ENCODE measurements at places on chromosomes 7 and 10.

GRCh38 chr10:20202337-20202736 is 386.1 kb downstream of the PLXDC2 start:
- DNase-seq = no peak

- no peak for DNase-seq
Observed at GRCh38 chr10:15419279-15419874, 48.3 kb upstream of the FAM171A1 start.

DNA sequence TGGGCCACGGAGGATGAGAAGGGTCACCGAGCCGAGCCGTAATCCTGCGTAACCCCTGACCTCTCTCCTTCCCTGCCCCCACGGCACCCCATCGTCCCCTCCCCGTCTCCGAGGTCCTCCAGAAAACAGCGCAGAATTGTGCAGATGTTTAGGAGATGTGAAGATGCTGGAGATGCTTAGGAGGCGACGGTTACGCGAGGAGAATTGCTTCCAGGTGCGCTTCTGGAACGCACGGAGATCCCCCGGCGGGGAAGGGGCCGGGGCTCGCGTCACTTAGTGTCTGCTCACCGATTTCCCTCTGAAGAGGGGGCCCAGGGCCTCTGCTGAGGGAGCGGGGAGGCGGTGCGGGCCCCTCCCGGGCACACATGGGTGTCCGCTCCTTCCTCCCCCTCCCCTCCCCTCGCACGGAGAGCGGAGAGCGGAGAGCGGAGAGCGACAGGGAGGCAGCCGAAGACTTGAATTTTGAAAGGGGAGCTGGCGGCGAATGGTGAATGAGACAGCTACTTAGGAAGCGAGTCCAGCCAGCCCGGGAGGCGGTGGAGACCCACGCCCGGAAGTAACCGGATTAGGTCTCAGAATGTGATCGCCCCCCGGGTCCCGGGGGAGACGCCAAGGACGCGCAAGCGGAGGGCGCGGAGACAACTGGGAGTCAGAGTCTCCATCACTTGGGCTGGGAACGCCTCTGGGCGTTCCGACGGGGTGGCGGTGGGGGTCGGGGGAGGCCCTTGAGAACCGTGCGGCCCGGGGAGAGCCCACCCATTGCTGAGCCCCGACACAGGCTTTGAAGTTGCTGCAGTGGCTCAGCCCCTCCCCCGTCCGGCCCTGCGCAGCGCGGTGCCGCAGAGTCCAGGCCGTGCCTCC is 8.7 kb upstream of the EN2 start:
- DNase-seq = no peak

DNA sequence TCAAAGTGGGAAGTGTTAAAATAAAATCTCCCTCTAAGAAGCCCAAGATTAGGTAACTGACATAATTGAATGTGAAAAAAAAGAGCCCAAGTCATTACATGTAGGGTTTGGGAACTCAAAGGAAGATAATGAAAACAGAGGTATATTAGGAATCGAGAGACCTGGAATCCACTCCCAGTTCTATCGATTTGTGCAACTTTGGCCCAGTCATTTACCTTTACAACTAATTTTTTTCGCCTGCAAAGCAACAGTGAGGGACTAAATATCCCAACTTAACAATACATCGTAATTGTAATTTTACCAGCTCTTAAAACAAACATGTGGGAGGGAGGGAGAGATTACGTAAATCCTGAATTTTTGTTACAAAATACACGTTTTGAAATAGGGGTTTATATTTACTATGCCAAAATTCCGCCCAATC is 1.4 kb downstream of the MINDY3 start:
- no peak for DNase-seq

GRCh38 chr7:121026159-121026558 is 37.6 kb downstream of the CPED1 start:
- DNase-seq = no peak

GRCh38 chr10:18230794-18231193 is 90.6 kb downstream of the CACNB2 start:
- no peak for DNase-seq

DNA sequence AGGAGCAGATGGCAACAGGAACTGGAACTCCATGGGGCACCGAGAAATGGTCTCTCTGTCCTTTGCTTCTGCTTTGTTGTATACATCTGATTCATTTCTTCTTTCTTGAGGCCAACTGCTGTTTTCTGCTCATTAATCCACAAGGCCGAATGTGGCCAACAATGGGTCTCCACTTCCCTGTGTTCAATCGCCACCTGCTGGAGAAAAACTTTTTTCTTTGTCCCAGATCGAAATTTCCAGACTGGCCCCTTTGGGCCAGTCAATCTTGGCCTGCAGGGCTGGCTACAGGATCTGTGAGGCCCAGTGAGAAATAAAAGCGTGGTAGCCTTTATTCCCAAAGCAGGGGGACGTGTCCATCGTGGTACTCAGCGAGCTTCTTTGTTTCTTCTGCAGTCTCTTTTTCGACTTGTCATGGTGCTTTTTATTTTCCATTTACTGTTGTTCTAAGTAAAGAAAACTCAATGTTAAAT is 58.8 kb downstream of the PARP12 start:
- no peak for DNase-seq
